Uterus (tissue), 4 donors: ENCODE measurements at places on chromosomes 2 and 18. TPM values are rescaled to one million over a fixed set of nuclear protein-coding genes. Genes with fewer than 3 reads are reported as not detected.

- H3K36me3 ChIP-seq = no peaks in the 10 kb centered on the region
- H3K27me3 ChIP-seq = no peaks in the 10 kb centered on the region
- DNase-seq = peak; percentile 25
- H3K4me1 ChIP-seq = no peaks in the 10 kb centered on the region
- no peak overlapping the region for H3K27ac ChIP-seq
- H3K4me3 ChIP-seq = no peak overlapping the region
Measured at GRCh38 chr2:68357605-68358337, 7.3 kb upstream of the PLEK start.

DNA sequence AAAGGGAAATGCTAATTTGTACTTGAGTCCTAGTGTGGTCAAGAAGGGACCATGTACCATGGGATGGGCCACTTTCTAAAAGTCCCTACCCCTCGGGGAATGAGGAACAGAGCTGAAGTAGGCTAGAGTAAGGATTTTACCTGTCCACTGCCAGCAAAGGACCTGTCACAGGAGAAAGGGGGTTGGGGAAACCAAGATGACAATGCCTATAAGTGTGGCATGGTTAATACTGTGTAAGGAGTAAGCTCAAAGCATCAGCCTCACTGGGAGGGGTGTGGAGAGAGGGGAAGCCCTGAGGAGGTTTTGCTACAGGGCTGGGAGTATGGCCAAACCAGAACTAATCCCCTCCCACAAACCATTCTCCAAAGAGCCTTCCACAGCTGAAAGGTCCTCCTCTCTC lies 15.8 kb downstream of the GKN2 start:
- no peak for DNase-seq
- H3K4me3 ChIP-seq = no peak overlapping the region
- no peaks in the 10 kb centered on the region for H3K27me3 ChIP-seq
- no peaks in the 10 kb centered on the region for H3K36me3 ChIP-seq
- no peak overlapping the region for H3K27ac ChIP-seq

GRCh38 chr2:239351687-239352086 lies 49.1 kb downstream of the HDAC4 start:
- H3K4me1 ChIP-seq = peaks cover 8% of the 10 kb centered on the region
- no peaks in the 10 kb centered on the region for H3K27me3 ChIP-seq
- peak; percentile 12 for DNase-seq

GRCh38 chr2:23824777-23825212 lies 102.1 kb downstream of the ATAD2B start:
- H3K27ac ChIP-seq = no peak overlapping the region
- H3K4me1 ChIP-seq = no peaks in the 10 kb centered on the region
- no peak for DNase-seq

GRCh38 chr2:235847576-235847975 lies 320.6 kb downstream of the GBX2 start:
- H3K27ac ChIP-seq = no peak overlapping the region
- H3K27me3 ChIP-seq = no peaks in the 10 kb centered on the region
- H3K36me3 ChIP-seq = no peaks in the 10 kb centered on the region
- DNase-seq = no peak
- H3K4me1 ChIP-seq = no peaks in the 10 kb centered on the region

- H3K36me3 ChIP-seq = no peaks in the 10 kb centered on the region
- peaks cover 8% of the 10 kb centered on the region for H3K4me1 ChIP-seq
Measured at GRCh38 chr2:54726431-54726830, 3.0 kb downstream of the EML6 start.

DNA sequence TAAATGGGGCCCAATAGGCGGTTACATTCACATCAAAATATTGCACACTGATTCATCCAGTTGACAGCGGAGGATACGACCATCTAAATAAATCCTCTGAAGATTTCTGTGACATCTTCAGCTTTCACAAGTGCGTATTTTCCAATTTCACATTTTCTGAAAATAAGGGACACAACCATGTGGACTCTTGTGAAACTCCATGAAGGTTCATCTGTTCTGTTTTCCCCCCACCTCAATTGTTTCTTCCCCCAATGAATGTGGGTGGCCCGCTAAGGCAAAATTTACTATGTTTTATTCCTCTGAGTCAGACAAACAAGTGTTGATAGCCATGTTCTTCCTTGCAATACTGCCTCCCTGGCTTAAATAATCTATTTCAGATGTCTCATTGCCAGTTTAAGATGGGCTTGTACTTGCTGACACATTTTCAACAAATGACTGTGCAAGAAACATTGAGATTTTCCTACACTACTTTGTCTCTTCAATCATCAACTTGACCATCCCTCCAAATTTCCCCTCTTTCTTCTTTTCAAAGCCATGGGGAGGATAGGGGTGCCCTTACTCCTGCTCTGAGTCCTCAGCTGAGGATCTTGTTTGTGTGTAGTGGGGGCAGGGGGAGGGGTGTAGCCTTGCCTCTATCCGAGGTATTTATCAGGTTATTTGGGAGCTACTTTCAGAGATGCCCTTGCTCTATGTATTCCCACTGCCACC lies 78.2 kb downstream of the BCL11A start:
- H3K36me3 ChIP-seq = no peaks in the 10 kb centered on the region
- H3K4me1 ChIP-seq = no peaks in the 10 kb centered on the region
- no peak overlapping the region for H3K27ac ChIP-seq

GRCh38 chr2:69997015-69997830 lies 35.8 kb upstream of the ASPRV1 start:
- H3K27ac ChIP-seq = no peak overlapping the region
- H3K4me3 ChIP-seq = no peak overlapping the region
- H3K27me3 ChIP-seq = no peaks in the 10 kb centered on the region

DNA sequence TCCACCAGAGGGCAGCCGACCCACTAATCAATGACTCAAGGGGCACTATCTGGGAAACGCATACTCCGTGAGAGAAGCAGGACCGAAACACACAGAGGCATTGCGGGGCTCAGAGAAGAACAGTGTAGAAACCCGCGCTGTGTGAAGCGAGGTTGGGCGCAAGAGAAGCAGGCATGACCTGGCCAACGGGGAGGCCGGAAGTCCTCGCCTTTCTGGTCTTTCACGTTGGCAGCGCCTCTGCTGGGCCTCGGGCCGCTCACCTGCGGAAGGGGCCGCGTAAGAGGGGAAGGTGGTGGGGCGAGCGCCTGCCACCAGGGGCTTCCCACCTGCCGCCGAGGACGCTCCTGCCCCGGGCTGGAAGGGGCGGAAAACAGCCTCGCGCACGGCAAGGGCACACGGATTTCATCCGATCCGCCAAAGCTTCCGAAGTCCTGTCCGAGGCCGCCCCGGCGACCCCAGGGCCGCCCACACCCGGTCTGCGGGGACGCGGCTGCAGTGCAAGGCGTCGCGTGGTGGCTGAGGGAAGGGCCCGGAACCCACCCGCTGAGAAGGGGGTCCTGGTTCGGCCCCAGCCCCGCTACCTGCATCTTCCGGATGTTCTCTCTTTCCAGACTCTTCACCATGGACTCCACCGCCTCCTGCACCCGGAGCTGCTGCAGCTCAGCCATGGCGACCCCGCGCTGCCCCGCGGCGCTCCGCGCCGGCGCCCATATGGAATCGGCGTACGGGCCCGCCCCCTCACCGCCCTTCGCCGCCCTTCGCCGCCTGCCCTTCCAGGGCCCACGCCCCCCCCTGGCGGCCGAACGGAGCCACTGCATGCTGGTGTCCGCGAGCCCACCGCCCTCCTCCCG lies at the start of gene FAM136A:
Gene FAM136A (minus strand): TSS at position 724 of the 851 bp plus-strand sequence. CDS start 56 bp downstream, at position 668.
- H3K27me3 ChIP-seq = no peaks in the 10 kb centered on the region
- H3K36me3 ChIP-seq = no peaks in the 10 kb centered on the region
- DNase-seq = peak; percentile 87
- peak within 1 kb of the TSS; percentile 73 for H3K4me3 ChIP-seq
- peak within 1 kb of the TSS; percentile 82 for H3K27ac ChIP-seq

DNA sequence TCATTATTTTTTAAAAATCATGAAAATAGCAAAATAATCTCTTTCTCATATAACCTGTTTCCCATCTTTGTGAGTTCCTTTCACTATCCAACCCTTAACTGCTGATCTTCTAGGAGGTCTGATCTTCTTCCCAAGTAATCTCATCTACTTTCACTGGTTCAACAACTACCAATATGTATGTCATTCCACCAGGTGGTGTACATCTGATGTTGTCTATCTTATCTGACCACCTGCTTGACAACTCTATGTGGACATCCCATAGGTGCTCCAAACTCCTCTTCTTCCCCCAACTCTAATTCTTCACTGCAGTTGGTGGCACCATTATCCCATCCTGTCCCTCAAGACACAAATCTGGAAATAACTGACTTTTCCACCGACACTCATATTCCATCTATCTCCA lies 62.5 kb downstream of the FAM228A start:
- no peaks in the 10 kb centered on the region for H3K4me1 ChIP-seq
- no peak for DNase-seq
- no peaks in the 10 kb centered on the region for H3K36me3 ChIP-seq
- H3K4me3 ChIP-seq = no peak overlapping the region

GRCh38 chr18:12929477-12930083 lies 18.2 kb upstream of the SEH1L start:
- H3K27me3 ChIP-seq = no peaks in the 10 kb centered on the region
- H3K27ac ChIP-seq = no peak overlapping the region
- no peak overlapping the region for H3K4me3 ChIP-seq
- no peaks in the 10 kb centered on the region for H3K4me1 ChIP-seq

DNA sequence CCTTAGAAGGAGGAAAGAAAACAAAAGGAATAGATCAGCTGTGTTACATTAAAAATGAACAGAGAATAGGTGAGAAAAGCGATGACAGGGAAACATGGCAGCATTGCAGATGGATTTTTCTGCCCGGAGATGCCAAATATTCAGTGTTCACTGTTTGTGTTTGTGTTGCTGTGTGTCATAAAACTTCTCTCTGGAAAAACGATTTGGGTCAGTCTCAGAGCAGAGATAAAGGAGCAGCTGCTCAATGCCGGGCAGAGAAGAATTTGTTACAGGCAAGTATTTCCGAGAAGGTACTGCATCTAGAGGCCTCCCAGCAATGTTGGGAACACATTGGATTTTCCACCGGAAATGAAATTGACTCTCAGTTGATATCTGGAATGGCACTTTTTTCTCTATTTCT lies 156.4 kb upstream of the KLHL14 start:
- H3K27ac ChIP-seq = no peak overlapping the region
- no peaks in the 10 kb centered on the region for H3K4me1 ChIP-seq
- no peaks in the 10 kb centered on the region for H3K36me3 ChIP-seq

GRCh38 chr2:109527846-109528705 lies 85.7 kb downstream of the SEPTIN10 start:
- H3K4me3 ChIP-seq = no peak overlapping the region
- H3K4me1 ChIP-seq = no peaks in the 10 kb centered on the region
- no peaks in the 10 kb centered on the region for H3K27me3 ChIP-seq
- no peak for DNase-seq
- no peak overlapping the region for H3K27ac ChIP-seq

- H3K4me3 ChIP-seq = no peak overlapping the region
- no peaks in the 10 kb centered on the region for H3K36me3 ChIP-seq
- no peak for DNase-seq
- no peaks in the 10 kb centered on the region for H3K4me1 ChIP-seq
- H3K27me3 ChIP-seq = no peaks in the 10 kb centered on the region
Measured at GRCh38 chr2:194464964-194465638, 1191.9 kb upstream of the SLC39A10 start.

GRCh38 chr2:287911-288757 lies at the start of gene ALKAL2:
TSS of gene ALKAL2 (minus strand) at chr2:288091. CDS start at chr2:287835, 256 bp downstream.
- peaks cover 12% of the 10 kb centered on the region for H3K4me1 ChIP-seq
- peak; percentile 50 for DNase-seq
- H3K36me3 ChIP-seq = no peaks in the 10 kb centered on the region
- H3K4me3 ChIP-seq = peak within 1 kb of the TSS; percentile 73
- H3K27me3 ChIP-seq = no peaks in the 10 kb centered on the region
- H3K27ac ChIP-seq = peak within 1 kb of the TSS; percentile 95

- H3K4me3 ChIP-seq = no peak overlapping the region
- H3K27me3 ChIP-seq = no peaks in the 10 kb centered on the region
- DNase-seq = no peak
- no peaks in the 10 kb centered on the region for H3K36me3 ChIP-seq
- H3K4me1 ChIP-seq = no peaks in the 10 kb centered on the region
Measured at GRCh38 chr2:34534341-34534740, 935.2 kb upstream of the FAM98A start.

GRCh38 chr2:169694894-169695260 lies 608 bp downstream of the PHOSPHO2 start:
- H3K4me3 ChIP-seq = peak overlapping the region; percentile 98
- H3K27ac ChIP-seq = peak overlapping the region; percentile 90
- H3K27me3 ChIP-seq = no peaks in the 10 kb centered on the region
- no peaks in the 10 kb centered on the region for H3K36me3 ChIP-seq
- H3K4me1 ChIP-seq = no peaks in the 10 kb centered on the region

- no peaks in the 10 kb centered on the region for H3K36me3 ChIP-seq
- peak overlapping the region; percentile 68 for H3K27ac ChIP-seq
- no peaks in the 10 kb centered on the region for H3K27me3 ChIP-seq
- peak; percentile 69 for DNase-seq
- no peak overlapping the region for H3K4me3 ChIP-seq
Measured at GRCh38 chr18:10234912-10235660, 219.3 kb upstream of the APCDD1 start.

DNA sequence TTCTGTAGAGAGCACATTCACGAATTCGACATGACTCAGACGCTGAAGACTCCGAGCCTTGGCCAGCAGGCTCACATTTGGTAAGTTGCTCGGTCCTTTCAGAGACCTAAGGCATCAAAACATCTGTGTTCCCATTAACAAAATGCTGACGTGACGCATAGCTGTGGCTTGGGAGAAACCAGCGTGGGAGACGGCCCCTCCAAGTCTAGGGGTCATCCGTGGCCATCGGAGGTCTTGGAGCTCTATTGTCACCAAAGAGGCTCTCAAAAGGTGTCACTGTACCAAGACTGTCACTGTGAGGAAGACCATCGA lies 14.9 kb downstream of the FBLN7 start:
- no peak overlapping the region for H3K4me3 ChIP-seq
- H3K4me1 ChIP-seq = no peaks in the 10 kb centered on the region
- peak; percentile 53 for DNase-seq
- H3K27me3 ChIP-seq = no peaks in the 10 kb centered on the region
- H3K36me3 ChIP-seq = no peaks in the 10 kb centered on the region

DNA sequence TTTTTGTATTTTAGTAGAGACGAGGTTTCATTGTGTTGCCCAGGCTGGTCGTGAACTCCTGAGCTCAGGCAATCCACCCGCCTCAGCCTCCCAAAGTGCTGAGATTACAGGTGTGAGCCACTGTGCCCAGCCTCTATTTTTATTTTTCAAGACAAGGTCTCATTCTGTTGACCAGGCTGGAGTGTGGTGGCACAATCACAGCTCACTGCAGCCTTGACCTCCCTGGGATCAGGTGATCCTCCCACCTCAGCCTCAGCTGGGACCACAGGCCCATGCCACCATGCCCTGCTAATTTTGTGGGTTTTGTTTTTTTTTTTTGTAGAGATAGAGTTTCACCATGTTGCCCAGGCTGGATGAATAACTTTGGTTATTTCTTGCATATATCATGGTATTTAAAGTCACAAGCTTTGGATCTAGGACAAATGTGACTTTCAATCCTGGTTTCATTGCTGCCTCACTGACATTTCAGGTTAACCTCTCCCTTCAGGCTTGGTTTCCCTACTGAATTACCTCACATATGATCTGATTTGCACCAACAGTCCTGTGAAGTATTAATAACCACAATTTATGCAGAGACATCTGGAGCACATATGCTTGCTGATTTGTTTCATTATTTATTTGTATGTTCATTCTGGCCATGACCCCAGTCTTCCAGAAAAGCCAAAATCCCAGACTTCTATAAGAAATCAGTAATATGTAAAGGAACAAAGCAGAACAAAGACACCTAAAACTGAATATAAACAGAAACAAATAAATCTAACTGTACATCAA lies 17.5 kb upstream of the RAB31 start:
- H3K4me3 ChIP-seq = no peak overlapping the region
- H3K4me1 ChIP-seq = no peaks in the 10 kb centered on the region
- no peak for DNase-seq
- H3K27me3 ChIP-seq = no peaks in the 10 kb centered on the region
- H3K36me3 ChIP-seq = no peaks in the 10 kb centered on the region
- no peak overlapping the region for H3K27ac ChIP-seq

APOB gene
- not detected for total RNA-seq

KDM3A gene
- 49.3 TPM for total RNA-seq

SOX11 gene
- total RNA-seq = 9.3 TPM

CASP10 gene
- total RNA-seq = 1.8 TPM

ME2 gene
- 60.8 TPM for total RNA-seq
